ENCODE measurements at places on chromosomes 16 and 17. TPM values are rescaled to one million over a fixed set of nuclear protein-coding genes. Genes with fewer than 3 reads are reported as not detected.

KRTAP4-6 gene
- not detected for polyA plus RNA-seq

GRCh38 chr17:77288115-77288619, 147.4 kb downstream of the SEC14L1 start:
- no peak for DNase-seq

GRCh38 chr16:82085011-82085779, 50.1 kb downstream of the HSD17B2 start:
- DNase-seq = no peak

GRCh38 chr17:28497931-28498330, 8.2 kb upstream of the FOXN1 start:
- peak; percentile 54 for DNase-seq

MYH1 gene
- 0.02 TPM for polyA plus RNA-seq

PARN gene
- 16.7 TPM for polyA plus RNA-seq

PROCA1 gene
- polyA plus RNA-seq = 3.4 TPM

- no peak for DNase-seq
These were observed 16.0 kb downstream of the CBFA2T3 start for GRCh38 chr16:88961011-88961410.

TSR3 gene
- 58.5 TPM for polyA plus RNA-seq
